ENCODE measurements at places on chromosomes 12 and 14.

DNA sequence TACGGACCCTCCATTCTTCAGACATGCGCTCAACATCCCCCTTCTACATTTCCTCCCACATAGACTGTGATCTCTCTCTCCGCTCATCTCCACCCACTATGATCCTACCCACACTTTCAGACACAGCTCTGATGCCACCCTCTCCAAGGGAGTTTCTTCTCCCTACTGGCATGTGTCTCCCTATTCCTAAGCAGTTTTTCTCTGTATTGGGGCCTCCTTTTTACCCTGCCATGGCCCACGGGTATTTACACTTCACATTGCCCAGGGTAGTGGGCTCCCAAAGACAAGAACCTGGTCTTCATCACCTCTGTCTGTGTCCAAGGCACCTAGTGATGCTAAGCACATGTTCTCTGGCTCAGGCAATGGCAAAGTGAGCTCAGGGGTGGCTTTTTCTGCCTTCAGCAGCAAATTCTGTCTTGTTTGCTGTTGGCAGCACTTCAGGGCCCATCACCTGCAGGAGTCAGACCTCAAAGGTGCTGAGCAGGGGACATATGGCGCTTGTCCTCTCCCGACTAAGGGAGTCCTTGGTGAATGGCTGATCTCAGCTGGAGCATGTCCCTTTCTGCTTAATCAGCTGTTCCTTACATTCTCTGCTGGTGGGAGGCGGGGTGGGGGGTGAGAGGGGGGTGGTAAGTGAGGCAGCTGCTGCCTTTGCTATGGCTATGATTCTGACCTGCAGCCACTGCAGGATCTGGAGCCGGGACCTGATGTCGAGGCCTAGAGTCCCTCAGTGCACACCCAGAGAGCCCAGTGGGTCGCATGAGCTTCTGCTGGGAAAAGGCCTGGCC lies 256.8 kb downstream of the PCNX1 start:
- no peak for DNase-seq

GRCh38 chr12:96193725-96194575 lies at the start of gene ELK3:
ELK3 (plus strand) TSS chr12:96194375.
- DNase-seq: peak; percentile 78

GRCh38 chr12:96811083-96811482 lies 96.0 kb upstream of the NEDD1 start:
- peak; percentile 87 for DNase-seq

GRCh38 chr14:88264116-88264515 lies 59.0 kb downstream of the KCNK10 start:
- DNase-seq: no peak

DNA sequence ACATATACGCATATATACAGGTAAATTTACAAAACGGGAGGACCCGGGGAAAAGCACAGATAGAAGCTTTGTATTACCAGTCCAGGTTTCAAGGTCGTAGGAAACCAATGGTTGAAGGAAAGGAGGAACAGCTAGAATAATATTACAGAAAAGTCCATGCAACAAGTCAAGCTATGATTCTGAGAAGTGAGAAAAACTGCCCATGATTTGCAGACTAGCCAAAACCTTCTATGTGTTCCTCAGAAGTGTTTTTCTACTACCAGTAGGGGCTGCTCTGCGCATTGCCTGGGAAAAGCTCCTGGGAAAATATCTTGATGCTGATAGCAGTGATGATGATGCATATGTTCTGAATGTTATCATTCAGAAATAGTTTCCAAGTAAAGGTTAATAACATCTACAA lies 2.2 kb downstream of the PDZRN4 start:
- peak; percentile 13 for DNase-seq

- no peak for DNase-seq
Measured at GRCh38 chr12:71691504-71692129, 5.7 kb downstream of the TMEM19 start.

DNA sequence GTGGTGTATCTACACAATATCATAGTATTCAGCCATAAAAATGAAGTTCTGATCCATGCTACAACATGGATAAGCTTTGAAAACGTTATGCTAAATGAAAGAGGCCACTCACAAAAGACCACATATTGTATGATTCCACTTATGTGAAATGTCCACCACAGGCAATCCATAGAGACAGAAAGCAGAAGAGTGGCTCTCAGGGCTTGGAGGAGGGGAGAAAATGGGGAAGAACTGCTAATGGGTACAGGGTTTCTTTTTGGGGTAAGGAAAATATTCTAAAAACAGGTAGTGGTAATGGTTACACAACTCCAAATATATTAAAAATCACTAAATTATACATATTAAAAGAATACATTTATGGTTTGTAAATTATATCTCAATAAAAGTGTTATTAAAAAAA lies 16.5 kb downstream of the SCNN1A start:
- no peak for DNase-seq

GRCh38 chr12:3319723-3320492 lies 171.1 kb upstream of the PRMT8 start:
- DNase-seq: no peak

DNA sequence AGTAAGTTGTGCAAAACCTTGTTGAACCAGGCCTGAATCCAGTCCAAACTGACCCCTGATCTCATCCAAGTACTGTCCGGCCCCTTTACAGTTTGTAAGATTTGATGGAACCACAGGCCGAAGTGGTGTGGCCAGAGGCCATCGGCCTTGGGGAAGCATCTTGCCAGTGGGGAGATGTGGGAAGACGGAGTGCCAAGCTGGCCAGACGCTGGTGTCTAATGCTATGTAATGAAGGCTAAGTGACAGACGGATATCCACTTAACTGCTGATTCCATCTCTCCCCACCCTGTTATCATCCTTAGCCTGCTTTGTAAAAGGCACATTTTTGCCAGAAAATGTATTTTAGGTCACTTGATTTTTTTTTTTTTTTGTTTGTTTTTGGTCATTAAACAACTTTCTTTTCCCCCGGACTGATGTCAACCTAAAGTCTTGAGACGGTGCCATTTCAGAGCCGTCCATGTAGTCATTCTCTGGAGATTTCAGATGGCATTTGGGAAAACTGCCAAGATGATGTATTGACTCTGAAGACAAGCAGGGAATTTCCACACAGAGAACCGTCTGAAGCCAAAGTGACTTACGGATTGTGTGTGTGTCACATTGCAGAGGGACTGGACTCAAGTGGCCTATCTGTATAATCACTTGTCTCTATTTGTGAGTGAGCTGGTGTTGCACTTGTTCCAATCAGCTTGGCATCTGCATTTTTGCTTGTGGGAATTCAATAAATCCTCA lies 86.5 kb upstream of the MANSC4 start:
- DNase-seq: peak; percentile 50

GRCh38 chr14:98160901-98161300 lies 1111.1 kb downstream of the BCL11B start:
- no peak for DNase-seq

DNA sequence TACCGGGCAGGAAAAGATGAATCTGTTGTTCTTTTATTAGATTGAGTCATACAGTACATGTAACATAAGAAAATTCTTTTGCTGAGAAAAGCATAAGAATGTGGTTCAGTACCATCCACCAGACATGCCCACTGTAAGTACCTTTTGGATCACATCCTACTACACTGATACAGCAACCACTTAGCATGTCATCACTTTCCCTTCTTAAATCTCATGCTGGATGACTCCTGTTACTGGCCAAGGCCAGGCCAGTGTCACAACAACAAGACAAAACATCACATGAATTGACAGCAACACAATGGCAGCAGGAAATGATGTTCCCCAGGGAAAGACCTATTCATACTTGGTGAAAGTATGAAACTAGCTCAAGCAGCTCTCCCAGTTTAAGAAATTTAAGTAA lies 46.4 kb downstream of the STXBP6 start:
- peak; percentile 38 for DNase-seq

DNA sequence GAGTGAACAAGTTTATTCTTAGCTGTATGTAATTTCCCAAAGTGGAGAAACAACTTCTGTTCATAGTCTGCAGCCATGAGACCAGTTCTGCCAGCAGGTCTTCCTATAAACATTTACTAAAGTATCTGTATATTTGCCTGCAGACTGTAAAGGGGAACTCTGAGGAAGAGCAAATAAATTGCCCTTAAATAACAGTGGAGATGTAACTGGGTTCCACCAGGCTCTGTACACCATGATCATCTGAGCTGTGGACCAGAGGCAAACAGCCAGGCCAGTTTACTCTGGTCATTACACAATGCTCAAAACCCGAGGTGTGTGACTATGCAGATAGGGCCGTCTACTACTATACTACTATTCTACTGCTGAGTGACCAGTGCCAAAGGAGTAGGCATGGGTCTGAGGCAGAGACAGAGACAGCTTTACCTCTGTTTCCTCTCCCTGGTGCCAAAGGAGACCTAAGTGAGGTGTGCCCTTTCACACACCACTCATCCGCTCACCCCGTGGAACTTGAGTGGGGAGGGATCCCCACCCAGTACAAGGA lies 21.1 kb upstream of the CERS5 start:
- DNase-seq: no peak

GRCh38 chr12:1993341-1993740 lies 10.9 kb downstream of the DCP1B start:
- DNase-seq: peak; percentile 86

DNA sequence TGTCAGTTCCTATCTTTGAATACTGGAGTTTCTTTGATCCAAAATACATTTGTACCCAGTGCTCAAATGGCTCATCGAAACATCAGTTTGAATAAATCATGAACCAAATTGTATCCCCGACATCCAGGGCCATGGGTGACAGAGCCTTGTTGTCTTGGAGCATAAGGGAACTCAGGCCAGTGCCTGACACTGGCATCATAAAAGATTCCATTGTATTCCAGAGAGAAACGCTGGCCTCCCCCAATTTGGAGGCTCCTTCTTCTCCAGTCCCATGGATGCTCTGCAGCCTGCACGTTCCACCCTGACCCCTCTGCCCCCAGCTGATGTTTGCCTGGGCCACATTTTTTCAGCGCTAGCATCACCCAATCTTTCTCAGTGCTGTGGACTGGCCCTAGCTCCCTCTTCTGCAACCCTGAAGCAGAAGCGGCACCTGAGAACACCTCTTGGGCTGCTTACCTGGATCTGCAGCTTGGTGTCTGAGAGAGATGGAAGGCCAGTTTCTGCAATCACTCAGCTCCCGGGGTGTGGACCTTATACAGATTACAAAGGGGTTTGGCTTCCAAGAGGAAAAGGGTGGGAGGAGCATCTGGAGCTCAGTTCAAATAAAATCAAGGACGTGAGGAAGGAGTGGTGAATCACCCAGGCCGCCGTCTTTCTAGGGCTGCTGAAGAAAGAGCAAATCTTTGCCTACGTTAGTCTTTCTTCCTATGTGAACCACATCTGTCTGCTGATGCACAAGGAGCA lies at the start of gene RNASE1:
TSS of gene RNASE1 (minus strand) at position 504 of the 744 bp plus-strand sequence. CDS start 776 bp downstream, outside the sequence.
- no peak for DNase-seq

GRCh38 chr14:91897106-91897701 lies 29.9 kb upstream of the TC2N start:
- DNase-seq: peak; percentile 13

GRCh38 chr12:63098851-63099250 lies 52.1 kb downstream of the AVPR1A start:
- DNase-seq: no peak

GRCh38 chr12:53860426-53861345 lies 77.9 kb upstream of the HOXC13 start:
- DNase-seq: no peak

GRCh38 chr14:70045844-70046535 lies 142.8 kb downstream of the SLC8A3 start:
- DNase-seq: peak; percentile 28

- DNase-seq: no peak
Measured at GRCh38 chr12:51383269-51383905, 7.8 kb downstream of the GALNT6 start.

DNA sequence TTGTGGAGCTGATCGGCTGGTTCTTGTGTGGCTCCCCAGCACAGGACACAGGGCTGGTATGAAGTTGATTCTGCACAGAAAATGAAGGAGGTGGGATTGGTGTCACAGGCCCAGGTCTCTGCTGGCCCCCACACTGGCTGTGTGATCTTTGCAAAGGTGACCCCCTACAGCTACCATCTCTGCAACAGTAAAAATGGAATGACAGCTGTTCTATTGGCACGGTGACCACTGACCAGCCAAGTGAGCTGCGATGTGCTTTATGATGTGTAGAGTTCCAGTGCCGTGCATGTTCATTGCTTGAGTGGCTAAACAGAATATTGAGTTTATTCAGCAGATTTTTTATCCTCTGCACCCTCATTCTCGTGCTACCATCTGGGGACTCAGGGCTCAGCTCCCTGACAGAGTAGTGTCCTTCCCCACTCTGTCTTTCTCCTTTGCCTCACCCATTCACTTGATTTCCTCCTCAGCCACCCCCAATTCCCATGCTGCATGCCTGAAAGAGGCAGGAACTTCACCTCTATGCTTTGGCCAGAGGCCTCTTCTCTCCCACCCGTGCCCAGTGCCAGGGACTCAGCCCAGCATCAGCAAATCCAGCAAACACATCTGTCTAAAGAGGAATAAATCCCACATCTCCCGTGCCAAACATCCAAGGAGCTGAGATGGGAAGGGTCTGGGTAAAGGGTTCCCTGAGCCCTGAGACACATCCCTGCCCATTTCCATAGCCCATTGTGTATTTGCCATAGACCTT lies 21.2 kb downstream of the C14orf132 start:
- DNase-seq: no peak

- no peak for DNase-seq
Measured at GRCh38 chr14:64117671-64118402, 176.3 kb downstream of the ESR2 start.

DNA sequence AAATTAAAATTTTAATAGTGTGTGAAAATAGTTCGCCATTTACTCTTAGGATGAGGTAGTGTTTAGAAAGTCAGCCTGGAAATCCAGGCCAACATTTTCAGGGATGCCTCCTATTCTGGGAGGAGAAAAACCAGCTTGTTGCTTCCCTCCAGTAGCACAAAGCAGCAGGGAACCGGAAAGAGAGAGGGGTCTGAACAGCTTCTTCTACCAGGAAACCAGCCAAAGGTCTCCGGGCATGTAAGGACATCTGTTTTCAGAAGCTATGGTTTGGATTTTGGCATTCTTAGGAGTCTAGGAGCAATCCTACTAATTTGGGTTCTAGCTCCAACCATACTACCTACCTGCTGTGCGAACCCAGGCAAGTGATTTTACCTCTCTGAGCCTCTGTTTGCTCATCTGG lies 85.3 kb downstream of the DPF3 start:
- no peak for DNase-seq

DNA sequence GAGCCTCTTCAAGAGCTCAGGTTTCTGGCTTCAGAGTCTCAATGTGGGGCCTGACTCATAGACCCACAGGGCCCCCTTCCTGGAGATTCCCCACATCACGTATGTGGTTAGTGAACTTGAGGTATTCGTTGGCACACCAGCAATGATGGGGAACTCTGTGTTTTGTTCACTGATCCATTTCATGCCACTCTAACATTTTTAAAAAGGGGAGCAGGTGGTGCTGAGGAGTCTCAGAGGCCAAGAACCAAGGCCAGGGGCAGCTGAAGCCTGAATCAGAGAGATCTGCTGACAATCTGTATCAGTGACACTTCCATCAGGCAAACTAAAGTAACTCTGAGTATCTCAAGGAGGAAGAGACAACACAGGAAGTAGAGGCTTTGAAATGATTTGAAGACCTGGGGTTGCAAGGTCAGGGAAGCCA lies 323.4 kb downstream of the VRK1 start:
- no peak for DNase-seq

GRCh38 chr12:3655328-3655900 lies 97.5 kb downstream of the CRACR2A start:
- DNase-seq: peak; percentile 11
